CD4-positive, alpha-beta memory T cell (primary cell): ENCODE measurements at places on chromosomes 4 and X.

GRCh38 chr4:140556372-140557085 is 12.2 kb downstream of the UCP1 start:
- peak; percentile 29 for DNase-seq

GRCh38 chr4:181569553-181569952 is 673.6 kb upstream of the TENM3 start:
- no peak for DNase-seq

DNA sequence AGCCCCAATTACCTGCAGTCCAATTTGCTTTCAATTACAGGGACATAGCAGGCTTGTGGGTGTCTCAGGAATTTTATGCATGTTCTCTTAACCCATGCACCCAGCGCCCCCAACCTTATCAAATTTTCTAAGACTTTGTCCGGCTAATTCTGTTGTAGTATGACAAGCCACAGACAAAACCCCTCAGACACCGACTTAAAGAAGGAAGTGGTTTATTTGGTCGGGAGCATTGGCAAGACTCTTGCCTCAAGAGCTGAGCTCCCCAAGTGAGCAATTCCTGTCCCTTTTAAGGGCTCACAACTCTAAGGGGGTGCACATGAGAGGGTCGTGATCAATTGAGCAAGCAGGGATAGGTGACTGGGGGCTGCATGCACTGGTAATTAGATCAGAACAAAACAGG is 28.7 kb upstream of the IL9R start:
- no peak for DNase-seq

GRCh38 chr4:30753316-30753715 is 33.1 kb downstream of the PCDH7 start:
- no peak for DNase-seq

- DNase-seq = no peak
Observed at GRCh38 chr4:13523591-13524503, 20.5 kb downstream of the NKX3-2 start.

- no peak for DNase-seq
Observed at GRCh38 chr4:95979961-95980876, 140.3 kb downstream of the PDHA2 start.
